HL-60 (cell line): ENCODE measurements at places on chromosomes 11 and 22.

GRCh38 chr22:40452730-40453487, 82.5 kb downstream of the SGSM3 start:
- no peak for DNase-seq

DNA sequence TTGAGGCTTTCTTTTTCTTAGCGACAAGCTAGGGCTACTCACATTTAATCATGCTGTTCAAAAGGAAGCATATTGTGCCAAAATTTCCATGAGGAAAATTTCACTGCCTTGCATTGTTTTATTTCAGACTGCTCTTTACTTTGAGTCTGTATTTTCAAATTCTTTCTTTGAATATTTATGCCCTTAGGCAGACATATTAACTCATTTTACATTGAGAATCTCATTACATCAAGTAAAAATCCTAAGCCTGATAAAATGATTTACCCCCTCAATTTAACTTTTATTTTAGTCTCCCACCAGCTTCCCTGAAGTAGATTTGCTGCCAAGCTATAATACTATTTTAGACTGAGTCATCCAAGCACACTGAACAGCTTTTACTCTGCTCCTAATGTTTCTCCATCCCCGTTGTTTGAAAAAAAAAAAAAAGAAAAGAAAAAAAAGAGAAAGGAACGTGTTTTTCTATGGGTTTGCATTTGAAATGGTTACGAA, 189.3 kb upstream of the MTMR2 start:
- no peak for DNase-seq

- no peak for DNase-seq
These were observed 94.8 kb downstream of the EXT2 start for GRCh38 chr11:44189986-44190882.

DNA sequence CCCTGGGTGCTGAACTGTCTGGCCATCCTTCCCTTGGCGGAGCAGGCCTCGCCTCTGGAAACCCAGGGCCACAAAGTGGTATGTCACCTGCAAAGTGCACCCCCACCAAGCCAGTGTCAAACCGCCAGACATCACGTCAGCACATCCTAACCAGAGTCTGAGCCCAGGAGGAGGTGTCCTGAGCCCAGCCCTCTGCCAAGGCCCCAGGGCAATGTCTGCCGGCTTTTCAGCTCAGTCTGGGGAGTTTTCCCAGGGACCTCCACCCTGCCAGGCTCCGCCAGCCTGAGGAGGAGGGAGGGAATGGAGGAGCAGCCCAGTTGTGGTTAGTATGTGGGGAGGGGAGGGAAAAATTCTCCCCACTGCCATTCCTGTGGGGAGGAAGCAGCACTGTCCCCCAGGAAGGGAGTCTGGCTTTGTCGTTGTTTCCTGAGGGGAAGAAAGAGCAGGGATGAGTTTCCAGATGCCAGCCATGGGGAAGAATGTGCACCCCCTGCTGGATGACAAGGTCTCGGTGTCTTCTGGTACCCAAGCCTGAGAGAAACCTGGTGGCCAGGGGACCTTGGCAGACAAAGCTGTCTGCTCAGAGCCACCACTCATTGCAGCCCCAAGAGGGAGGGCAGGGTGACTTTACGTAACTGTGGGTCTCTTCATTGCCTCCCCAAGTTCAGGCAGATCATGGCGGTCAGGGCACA, 81.4 kb upstream of the CD82 start:
- DNase-seq, result no peak

- no peak for DNase-seq
These were observed 114.5 kb downstream of the MAML2 start for GRCh38 chr11:96228473-96228891.

DNA sequence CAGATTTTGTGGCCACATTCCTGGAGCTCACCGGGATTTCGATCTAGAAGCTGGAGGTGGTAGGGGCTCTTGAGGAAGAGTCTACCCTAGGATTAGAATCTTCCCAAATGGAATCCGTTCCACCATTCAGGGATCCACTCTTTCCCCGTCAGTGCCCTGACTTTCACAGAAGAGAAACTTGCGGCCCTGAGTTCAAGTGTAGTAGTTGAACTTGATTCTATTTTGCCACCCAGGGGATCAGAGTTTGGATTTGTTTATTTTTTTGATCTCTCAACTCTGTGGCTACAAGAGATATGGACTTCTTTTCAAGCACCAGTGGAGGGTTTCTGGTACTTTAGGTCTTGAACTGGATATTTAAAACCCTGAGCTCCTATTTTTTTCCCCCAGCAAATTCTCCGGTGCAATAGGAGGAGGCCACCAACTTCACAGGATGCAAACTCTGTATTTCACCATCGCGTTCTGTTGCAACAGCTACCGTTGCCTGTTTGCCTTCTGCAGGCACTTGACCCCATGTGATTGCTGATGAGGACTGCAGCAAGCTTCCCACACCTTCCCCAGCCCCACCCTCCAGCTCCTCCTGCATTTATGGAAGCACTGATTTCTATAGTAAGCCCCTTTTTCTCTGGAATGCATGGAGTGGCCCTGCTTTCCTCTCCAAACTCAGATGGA, 14.8 kb upstream of the MRGPRF start:
- peak; percentile 93 for DNase-seq

GRCh38 chr11:93922830-93923229, 72.4 kb upstream of the VSTM5 start:
- DNase-seq, result no peak

DNA sequence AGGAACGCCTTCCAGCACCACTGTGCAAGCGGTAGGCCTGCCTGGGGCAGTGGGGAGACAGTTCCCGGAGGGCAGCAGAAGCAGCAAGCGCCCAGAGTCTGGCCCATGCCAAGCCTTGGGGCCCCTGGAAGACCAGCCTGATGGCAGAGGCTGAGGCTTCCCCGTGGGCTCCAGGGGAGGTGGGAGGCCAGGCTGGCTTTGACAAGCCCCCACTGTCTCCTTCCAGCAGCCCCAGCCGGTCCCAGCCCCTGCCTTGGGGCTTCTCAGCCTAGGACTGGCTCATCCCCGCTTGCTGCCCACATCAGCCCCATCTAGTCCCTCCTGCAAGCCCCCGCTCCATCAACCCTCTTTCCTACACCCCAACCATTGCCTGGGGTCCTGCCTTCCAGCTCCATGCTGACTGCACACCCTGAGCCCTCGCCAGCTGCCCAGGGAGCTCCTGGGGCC, 46.7 kb downstream of the IGF2 start:
- no peak for DNase-seq

- DNase-seq, result no peak
These were observed 130.6 kb downstream of the ETS1 start for GRCh38 chr11:128456566-128457268.

DNA sequence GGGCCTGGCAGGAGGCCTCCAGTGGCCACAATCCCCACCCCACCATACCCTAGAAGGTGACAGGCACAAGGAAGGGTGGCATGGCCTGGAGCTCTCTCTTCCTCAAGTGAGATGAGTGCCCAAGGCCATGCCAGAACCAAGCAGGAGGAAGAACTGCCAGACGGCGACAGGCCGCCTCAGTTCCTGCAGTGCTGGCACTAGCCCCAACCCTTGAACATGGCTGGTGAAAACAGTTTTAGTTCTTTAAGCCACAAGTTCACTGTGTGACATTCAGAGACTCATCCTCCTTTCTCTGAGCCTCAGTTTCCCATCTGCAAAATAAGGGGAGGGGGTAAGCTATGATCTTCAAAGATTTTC, 9.8 kb downstream of the CHRDL2 start:
- no peak for DNase-seq

DNA sequence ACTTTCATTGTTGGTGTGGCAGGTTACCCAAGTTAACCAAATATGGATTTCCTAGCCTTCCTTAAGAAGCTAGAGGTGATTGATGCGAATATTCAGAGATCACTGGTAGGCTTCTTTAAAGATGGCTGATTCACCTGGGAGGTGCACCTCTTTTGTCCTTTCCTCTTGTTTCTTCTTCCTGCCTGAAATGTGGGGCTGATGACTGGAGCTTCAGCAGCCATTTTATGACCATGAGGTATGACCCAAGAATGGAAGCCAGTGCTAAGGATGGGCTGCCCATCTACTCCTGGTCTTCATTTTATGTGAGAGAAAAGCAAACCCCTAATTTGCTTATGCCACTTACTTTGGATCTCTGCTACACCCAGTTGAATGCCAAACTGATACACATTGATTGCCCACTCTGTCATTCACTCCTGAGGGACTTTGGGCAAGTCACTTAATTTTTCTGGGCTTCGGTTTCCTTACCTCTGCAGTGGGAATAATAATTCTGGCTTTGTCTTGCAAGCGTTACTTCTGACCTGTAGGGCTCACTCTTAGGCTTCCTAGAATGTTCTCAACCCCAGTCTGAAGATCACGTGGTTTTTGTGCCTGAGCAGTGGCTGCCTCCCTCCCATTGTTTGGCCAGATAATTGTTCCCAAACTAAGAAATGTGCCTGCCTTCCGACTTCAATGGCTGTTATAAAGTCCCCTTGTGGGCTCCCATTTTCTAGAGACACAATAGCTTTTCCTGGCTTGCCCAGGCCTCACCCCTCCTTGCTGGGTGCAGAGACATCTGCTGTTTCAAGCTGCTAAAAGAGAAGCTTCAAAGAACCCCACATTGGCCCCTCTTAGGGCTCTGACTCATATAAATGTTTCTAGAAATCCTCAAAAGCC, 243.1 kb downstream of the ST3GAL4 start:
- DNase-seq, result no peak

GRCh38 chr22:38169116-38169515, 12.5 kb downstream of the PLA2G6 start:
- no peak for DNase-seq

GRCh38 chr11:27100534-27100933, 59.9 kb downstream of the BBOX1 start:
- DNase-seq, result no peak

GRCh38 chr22:49678842-49679170, 148.9 kb downstream of the BRD1 start:
- DNase-seq, result no peak

DNA sequence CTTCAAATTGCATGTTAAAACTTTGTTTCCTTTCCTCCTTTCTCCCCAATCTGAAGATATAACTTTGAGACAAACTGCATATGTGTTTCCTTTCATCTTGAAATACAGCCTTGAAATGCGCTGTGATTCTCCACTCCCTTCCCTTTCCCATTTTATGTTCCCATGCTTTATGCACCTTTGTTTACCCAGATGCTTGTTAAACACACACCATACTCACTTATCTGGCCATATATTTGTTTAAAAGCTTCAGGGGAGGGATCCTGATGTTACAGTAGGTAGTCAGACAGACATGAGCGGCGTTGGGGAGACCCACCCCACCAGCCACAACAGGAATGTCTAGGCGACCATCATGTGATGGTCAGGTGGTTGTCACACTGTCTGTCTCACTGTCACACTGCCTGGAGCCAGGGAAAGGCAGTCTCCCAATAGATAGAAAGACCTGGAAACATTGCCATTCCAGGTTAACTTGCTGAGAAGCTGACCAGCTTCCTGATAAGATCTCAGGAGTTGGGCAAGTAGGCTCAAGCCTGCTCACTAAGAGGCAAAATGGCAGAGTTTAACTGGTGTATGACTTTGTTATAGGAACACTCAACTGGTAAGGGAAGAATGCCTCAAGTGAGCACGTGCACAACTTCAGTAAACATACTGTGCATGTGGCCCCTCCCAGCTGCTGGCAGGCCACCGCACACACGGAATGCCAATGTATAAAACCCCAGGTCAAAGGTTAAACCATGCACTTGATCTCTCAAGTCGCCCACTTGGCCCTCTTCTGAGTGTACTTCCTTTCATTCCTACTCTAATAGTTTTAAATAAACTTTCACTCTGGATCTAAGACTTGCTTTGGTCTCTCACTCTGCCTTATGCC, 23.5 kb upstream of the MSANTD2 start:
- DNase-seq, result no peak

- peak; percentile 52 for DNase-seq
These were observed 740 bp upstream of the TRMT2A start for GRCh38 chr22:20117633-20118299.

- no peak for DNase-seq
These were observed 905.5 kb upstream of the RAG2 start for GRCh38 chr11:37503411-37504059.

- DNase-seq, result no peak
These were observed 25.4 kb upstream of the CABP2 start for GRCh38 chr11:67548555-67549110.

- DNase-seq, result no peak
These were observed 2.0 kb downstream of the PACS1 start for GRCh38 chr11:66072081-66072480.

GRCh38 chr11:15750535-15751308, 605.6 kb downstream of the SOX6 start:
- no peak for DNase-seq

- no peak for DNase-seq
These were observed 102.3 kb downstream of the AMOTL1 start for GRCh38 chr11:94870422-94870821.

- peak; percentile 45 for DNase-seq
These were observed 41.4 kb upstream of the CREB3L1 start for GRCh38 chr11:46235777-46236688.

GRCh38 chr11:65609229-65609628, 4.8 kb downstream of the MAP3K11 start:
- no peak for DNase-seq

- DNase-seq, result no peak
These were observed 333.7 kb upstream of the LUZP2 start for GRCh38 chr11:24163146-24163545.

GRCh38 chr11:119590651-119591351, 138.2 kb downstream of the NECTIN1 start:
- no peak for DNase-seq

DNA sequence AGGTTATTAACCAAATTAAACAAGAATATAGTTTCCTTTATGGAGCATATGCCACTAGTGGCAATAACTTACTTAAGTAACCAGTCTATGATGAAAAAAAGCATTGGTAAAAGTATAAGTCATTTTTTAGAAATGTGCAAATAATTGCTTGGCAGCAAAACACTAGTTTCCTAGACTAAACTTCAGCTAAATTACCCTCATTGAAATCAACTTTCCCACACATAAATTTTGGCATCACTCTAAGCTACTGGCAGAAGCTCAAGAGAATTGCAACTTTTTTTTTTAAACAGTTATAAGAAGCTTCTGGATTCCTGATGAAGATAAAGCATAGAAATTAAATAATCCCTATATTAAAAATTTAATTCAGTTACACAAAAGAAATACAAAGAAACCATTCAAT, 12.5 kb downstream of the CCDC34 start:
- DNase-seq, result no peak

DNA sequence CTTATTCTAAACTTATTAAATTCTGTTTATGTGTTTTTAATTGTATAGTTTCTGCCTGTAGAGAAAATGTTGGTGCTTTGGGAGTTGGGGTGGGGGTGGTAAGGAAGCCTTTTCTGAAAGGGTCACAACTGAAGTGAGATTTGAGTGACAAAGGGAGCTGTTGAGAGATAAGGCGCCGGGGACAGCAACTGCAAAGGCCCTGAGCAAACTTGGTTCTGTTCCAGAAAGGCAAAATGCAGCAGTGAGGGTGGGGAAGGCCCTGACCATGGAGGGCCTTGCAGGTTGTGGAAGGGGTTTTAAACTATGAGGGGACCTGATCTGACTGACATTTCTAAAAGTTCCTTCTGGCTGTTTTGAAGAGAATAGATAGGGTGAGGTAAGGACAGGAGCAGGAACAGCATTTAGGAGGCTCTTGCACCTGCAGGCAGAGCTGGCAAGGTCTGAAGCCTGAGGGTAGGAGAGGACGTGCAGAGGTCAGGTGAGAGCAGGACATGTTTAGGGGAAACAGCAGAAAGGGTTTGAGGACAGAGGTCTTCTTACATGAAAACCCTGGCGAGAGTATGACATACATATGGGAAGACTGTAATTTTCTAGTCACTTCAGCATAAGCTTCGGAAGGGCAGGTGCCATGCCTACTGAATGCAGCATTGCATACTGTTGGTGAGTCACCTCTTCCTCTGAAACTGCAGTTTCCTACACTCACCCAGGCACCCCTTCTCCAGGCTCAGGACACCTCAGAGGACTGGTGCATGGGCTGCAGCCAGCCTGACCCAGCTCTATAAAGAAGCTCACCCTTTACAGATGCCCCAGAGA, 190.7 kb downstream of the SNX19 start:
- no peak for DNase-seq

- no peak for DNase-seq
These were observed 66.0 kb upstream of the LARGE1 start for GRCh38 chr22:33986167-33986771.
